ENCODE measurements at places on chromosomes 16 and 17.

DNA sequence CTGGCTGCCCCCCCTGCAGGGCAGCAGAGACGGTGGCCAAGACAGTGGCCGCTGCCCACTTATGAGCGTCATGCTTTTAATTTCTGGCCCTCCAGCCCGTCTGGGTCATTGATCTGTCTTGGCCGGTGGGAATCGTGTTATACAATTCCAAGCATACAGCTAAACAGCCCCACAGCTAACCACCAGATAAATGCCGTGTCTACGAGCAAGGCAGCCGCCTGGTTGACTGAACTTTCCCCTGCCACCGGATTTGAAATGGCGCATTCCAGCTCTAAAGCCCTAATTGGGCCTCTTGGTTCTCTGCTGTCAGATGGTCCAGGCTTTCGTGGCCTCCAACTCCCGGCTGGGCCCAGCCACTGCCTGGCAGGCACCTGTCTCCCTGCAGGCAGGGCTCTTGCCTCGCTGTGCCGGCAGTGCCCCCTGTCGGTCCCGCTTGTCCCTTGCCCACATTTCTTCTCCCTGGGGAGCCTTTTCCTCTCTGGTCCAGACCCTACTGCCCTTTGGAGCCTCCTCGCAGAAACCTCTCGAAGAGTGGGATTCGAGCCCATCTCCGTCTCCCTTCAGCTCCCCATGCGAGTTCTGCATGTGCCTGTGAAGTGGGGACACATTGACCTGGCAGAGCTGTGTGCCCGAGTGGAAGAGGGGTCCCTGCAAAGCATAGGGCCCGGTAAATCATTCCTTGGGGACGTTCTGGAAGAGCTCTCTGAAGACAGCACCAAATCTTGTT is 1.8 kb upstream of the RBFOX3 start:
- peak; percentile 16 for DNase-seq

- DNase-seq = peak; percentile 72
Measured at GRCh38 chr17:57955183-57955931, at the start of gene CUEDC1. TSS of gene CUEDC1 (minus strand) at chr17:57955412. CDS start at chr17:57885564, 69,848 bp downstream.

DNA sequence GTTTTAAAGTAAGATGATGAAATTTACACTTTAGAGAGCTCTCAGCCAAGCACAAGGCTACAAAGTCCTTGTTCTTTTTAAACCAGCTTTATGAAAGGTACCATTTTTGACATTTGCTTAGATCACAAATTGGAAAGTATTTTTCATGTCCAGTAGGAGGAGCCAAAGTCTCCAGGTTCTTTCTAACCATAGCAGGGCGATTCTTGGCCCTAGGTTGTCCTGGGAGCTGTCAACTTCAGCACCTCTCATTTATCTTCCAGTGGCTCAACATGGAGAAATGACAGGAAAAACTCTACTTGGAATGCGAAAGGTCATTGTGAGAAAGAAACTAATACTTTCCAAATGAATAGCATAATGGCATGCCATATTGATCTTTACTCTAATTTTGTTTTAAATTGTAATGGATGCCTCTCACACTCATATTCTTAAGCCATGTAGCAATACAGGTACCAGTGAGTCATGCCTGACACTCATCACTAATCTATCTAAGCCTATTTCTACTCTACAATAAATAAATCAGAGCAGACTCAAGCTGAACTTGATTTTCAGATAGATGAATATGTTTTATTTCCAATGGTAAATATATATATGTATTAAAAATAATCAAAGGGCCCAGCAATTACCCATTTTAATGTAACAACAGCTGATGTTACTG is 919.1 kb upstream of the EEF2KMT start:
- DNase-seq = peak; percentile 23

- DNase-seq = no peak
Measured at GRCh38 chr16:31081428-31082351, 7.1 kb downstream of the PRSS53 start.

- DNase-seq = no peak
Measured at GRCh38 chr16:82728901-82729300, 102.1 kb downstream of the CDH13 start.

DNA sequence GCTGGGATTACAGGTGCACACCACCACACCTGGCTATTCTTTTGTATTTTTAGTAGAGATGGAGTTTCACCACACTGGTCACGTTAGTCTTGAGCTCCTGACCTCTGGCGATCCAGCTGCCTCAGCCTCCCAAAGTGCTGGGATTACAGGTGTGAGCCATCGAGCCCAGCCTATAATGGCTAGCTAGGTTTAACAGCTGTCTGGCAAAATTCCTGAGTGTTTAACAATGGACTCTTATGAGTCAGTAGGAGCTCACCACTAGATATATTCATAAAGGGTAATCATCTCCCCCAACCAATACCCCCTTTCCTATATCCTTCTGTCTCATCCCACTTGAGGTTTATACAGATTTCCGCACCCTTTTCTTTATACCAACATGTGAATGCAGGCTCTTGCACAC is 91.5 kb upstream of the CDH13 start:
- DNase-seq = no peak

- no peak for DNase-seq
Measured at GRCh38 chr16:10305912-10306311, 79.9 kb upstream of the ATF7IP2 start.

GRCh38 chr17:31444026-31444425 is 52.6 kb downstream of the RAB11FIP4 start:
- peak; percentile 43 for DNase-seq

Data from EH (cell line).